Epithelial cell of alveolus of lung (primary cell): ENCODE measurements at places on chromosomes 2 and 18. TPM values are rescaled to one million over a fixed set of nuclear protein-coding genes. Genes with fewer than 3 reads are reported as not detected.

LYG1 gene
- not detected in 2 replicates for total RNA-seq

SLC16A14 gene
- total RNA-seq: 0.39 and 1.2 TPM in 2 replicates

METTL5 gene
- 59.1 and 65.3 TPM in 2 replicates for total RNA-seq

SPATA3 gene
- total RNA-seq: not detected in 2 replicates

MALT1 gene
- total RNA-seq: 11.9 and 12.1 TPM in 2 replicates

SNORC gene
- total RNA-seq: 0.26 and 6.8 TPM in 2 replicates

HOXD10 gene
- total RNA-seq: not detected in 2 replicates

SERPINB4 gene
- 0.64 TPM in 1 of 2 replicates, not detected in the other for total RNA-seq

IL1RL1 gene
- 2.1 and 108 TPM in 2 replicates for total RNA-seq

TXNDC2 gene
- 0.64 TPM in 1 of 2 replicates, not detected in the other for total RNA-seq
